ENCODE measurements at places on chromosomes 2 and 18. TPM values are rescaled to one million over a fixed set of nuclear protein-coding genes. Genes with fewer than 3 reads are reported as not detected.

The NT5C1B gene
- total RNA-seq = not detected

The KLF11 gene
- 5.6 TPM for total RNA-seq

The GPBAR1 gene
- under 0.01 TPM for total RNA-seq

The UPP2 gene
- not detected for total RNA-seq

The GLB1L gene
- total RNA-seq = 3.7 TPM

The PPP1R1C gene
- total RNA-seq = 2.1 TPM
